ENCODE measurements at places on chromosomes 12 and 14.
A peak's percentile ranks its signal among the peaks of the same experiment; 100 is the strongest.

DNA sequence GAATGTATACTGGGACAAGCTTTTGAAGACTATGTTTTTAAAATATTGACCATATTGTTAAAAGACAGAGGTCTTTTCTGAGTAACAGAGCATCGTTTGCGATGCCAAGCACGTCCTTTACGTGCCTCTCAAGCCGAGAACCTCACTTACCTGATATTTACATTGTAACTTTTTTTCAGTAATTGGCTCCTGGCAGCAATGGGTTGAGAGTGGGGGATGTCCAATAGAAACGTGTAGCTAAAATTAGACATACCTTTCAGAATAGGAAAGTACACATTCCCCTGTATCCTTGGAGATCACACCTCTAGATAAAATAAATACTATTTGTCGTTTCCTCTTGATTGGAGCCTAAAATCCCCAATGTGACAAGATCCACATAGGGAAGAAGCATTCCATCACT, 222.2 kb upstream of the RGS6 start:
- DNase-seq: no peak

- peak; percentile 89 for DNase-seq
Observed at GRCh38 chr12:112148031-112148513, 22.7 kb downstream of the TRAFD1 start.

DNA sequence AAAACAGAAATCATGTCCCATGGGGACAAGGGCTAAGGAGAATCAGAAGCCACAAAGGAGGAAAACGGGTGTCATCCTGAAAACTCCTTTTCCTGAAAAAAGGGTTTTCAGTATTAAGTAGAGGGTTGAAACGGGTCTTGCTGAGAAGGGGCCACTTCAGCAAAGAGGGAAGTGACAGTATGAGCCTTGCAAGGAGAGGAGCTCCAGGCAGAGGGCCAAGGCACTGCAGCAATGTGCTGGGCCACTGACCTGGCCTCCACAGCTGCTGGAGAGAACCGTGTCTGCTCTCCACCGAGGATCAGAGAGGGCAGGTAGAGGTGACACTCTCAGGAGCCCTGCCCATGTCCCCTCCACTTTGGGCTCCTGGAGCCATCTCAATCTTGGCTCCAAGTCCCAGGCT, 103.3 kb downstream of the NCOR2 start:
- no peak for DNase-seq

DNA sequence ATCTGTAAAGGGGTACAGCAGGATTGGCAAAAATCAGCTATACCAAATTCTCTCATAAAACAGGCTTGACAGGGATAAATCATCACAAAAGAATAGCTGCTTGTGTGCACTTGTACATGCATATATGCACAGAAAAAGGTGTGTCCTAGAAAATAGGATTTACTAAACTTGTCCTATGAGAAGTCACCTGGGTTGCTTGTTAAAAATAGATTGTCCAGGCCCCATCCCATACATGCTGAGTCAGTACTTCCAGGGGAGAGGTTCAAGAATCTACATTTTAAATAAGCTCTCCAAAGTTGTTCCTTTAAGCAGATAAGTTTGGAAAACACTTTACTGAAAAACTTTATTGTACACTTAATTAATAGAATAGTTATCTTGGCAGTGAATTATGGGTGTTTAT, 123.1 kb downstream of the ANO6 start:
- DNase-seq: no peak

DNA sequence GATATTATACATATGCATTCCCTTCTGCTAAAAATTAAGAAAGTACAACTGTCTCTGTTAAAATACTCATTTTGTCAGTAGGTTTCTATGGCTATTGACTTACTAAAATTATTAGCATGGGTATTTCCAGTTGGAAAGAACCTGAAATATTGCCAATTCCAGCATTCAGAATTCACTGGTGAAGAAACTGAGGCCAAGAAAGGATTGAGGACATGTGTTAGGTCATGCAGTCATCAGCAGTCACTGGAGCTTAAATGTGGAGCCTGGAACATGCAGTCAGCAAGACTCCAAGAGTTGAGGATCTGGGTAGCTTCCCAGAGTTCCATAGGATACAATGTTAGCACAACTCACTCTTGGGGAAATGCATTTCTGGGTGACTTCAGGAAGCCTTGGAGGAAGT, 1335.6 kb downstream of the AACS start:
- DNase-seq: no peak

DNA sequence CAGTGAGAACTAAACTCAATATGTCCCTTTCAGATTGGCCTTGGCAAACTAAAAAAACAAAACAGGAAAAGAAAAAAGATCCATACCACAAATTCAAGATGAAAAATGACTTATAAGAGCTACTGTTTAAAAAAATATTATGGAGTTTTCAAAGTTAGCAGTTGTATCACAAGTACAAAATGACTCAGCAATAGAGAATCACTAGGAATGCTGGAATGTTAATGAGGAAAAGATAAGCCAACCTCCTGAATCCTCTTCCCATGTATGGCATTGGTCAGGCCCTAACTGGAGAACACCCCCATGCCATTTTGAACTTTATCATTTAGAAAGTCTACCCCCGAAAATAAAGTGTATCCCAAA, 62.2 kb downstream of the PPP1R36 start:
- peak; percentile 78 for DNase-seq

- DNase-seq: no peak
Observed at GRCh38 chr14:25110106-25110505, 60.2 kb upstream of the STXBP6 start.

- DNase-seq: no peak
Observed at GRCh38 chr12:78888568-78888967, 24.0 kb downstream of the SYT1 start.

DNA sequence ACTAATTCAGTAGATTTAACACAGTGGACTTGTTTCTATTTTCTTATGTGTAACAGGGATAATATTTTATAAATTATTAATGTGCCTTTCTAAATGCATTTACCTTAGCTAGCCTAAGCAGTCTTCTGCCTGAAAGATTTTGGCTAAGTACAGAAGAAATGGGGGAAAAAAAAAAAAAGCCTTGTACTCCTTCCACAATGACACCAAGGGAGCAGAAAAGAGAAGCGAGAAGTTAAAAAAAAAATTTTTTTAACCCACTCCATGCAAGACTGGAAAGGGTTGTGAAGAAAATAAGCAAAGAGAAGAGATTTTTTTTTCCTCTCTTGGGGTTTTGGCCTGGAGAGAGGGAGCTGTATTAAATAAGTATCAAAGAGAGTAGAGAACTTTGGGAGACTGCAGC, 28.7 kb downstream of the NELL2 start:
- DNase-seq: no peak

- DNase-seq: no peak
Observed at GRCh38 chr14:28303248-28303647, 463.3 kb upstream of the FOXG1 start.

GRCh38 chr12:12180136-12180535, 86.7 kb downstream of the LRP6 start:
- no peak for DNase-seq

DNA sequence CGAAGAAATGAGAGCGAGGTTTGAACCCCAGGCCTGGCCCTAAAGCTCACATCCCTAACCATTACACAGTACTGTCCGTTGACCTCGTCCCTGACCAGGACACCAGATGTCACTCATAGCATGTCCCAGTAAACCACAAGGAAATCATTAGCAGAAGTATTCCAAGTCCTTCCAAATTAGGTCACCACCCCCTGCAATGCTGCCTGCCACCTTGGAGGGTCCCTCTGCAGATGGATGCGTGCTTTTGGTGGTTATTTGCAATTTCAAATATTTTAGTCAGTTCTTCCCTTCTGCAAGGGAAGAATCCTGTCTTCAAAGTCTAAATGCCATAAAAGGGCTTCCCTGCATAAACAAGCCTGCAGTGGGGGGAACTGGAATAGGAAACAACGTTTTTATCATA, 71.3 kb downstream of the CLMN start:
- DNase-seq: no peak

- no peak for DNase-seq
Observed at GRCh38 chr12:6424866-6425265, 19.9 kb upstream of the CD27 start.

GRCh38 chr14:63777024-63777423, 49.2 kb upstream of the SGPP1 start:
- peak; percentile 61 for DNase-seq

GRCh38 chr12:19411234-19412204, 27.8 kb upstream of the AEBP2 start:
- no peak for DNase-seq

GRCh38 chr14:102184316-102185035, 44.8 kb downstream of the WDR20 start:
- no peak for DNase-seq

- DNase-seq: peak; percentile 98
Observed at GRCh38 chr12:38316391-38317129, at the start of gene ALG10B. TSS of gene ALG10B (plus strand) at chr12:38316774. CDS start at chr12:38316894, 120 bp downstream.

GRCh38 chr12:65335981-65336380, 57.5 kb downstream of the MSRB3 start:
- DNase-seq: no peak

GRCh38 chr14:102241147-102241546, 63.8 kb downstream of the MOK start:
- DNase-seq: no peak

- DNase-seq: no peak
Observed at GRCh38 chr14:62409169-62409568, 636.1 kb downstream of the KCNH5 start.

- no peak for DNase-seq
Observed at GRCh38 chr12:49588281-49588680, 17.2 kb downstream of the FAM186B start.

GRCh38 chr14:96267916-96268315, 11.9 kb downstream of the BDKRB1 start:
- no peak for DNase-seq

- no peak for DNase-seq
Observed at GRCh38 chr12:119373666-119374065, 39.1 kb downstream of the CCDC60 start.

DNA sequence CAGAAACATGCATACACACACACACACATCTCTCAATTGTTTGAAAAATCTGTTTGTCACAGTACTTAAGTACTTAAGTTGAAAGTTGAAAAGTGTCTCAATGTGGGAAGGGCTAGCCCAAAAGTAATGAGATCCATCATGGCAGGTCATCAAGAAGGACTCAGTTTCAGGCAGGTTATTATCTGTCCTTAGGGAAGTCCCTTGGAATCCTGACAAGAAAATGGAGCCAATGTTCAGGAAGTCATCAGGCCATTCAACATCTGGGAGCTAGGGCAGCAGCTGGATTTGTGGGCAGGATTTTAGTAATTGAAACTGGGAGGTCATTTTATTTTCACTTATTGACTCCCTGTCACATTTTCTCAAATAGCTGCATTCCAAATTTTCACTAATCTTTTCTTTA, 56.0 kb downstream of the MSRB3 start:
- DNase-seq: peak; percentile 45

- DNase-seq: peak; percentile 76
Observed at GRCh38 chr12:6047249-6048237, 76.9 kb downstream of the VWF start.

DNA sequence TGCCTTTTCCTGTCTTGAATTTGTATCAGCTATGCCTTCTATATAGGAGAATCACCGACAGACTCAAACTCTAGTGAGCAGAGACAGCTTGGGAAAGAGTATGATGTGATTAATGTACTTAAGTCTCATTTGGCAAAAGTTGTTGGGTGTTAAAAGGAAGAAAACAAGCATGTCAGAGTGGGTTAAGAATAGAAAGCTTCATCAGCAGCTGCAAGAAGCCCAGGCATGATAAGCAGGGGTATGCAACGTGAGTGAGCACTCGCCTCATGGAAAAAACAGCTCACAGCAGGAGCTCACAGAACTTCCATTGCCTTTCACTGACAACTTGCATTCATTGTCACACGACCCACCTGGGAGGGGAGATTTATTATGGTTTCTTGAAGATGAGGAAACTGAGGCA, 35.9 kb upstream of the WNK1 start:
- DNase-seq: peak; percentile 17

DNA sequence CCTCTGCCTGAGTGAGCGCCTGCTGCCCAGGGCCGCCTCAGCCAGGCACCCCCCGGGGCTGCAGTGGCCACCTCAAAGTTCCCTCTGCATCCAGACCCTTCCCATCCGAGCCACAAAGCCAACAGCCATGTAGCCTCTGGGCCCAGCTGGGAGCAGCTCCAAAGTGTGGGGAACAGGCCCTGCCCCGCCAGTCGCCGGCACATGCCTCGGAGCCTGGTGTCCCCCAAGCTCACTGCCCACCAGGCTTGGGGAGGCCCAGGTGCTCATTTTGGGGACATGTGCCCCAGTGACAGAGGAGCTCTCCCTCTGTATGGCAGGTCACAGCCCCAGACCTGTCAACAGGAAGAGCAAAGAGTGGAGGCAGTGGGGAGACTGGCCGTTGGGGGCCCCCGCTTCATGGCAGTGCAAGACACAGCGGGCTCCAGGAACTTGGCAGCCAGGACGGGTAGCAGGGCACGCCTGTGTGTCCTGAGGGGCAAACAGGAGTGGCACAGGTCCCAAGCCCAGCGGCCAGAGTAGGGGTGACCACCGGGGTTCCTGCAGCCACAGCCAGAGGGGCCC, 29.9 kb downstream of the JAG2 start:
- no peak for DNase-seq

DNA sequence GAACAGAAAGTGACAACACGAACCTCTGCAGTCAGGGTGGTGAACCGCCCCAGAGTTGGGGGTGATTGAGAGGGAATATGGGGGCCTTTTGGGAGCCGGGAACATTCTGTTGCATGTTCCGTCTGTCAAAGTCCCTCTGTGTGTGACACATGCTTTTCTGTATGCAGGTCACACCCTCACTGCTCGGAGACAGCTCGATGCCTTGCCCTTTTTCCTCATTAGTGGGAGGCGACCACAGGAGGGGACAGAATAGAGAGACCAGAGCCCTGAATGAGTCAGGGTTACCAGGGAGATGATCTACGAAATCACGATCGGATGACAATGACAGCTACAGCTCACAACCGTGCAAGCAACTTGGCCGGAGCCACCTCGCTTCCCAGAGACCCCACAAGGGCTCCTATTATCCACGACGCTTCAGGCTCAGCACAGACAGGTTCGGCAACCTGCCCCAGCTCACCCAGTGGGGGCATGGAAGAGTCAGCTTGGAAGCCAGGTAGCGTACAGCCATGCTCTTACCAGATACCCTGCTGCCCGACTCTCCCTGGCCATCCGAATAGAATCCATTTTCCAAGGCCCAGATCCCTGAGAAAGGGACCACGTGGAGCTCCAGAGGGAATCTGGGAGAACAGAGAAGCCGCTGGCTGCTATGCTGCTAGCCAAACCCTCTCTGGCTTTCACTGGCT, 38.8 kb downstream of the TESC start:
- no peak for DNase-seq

DNA sequence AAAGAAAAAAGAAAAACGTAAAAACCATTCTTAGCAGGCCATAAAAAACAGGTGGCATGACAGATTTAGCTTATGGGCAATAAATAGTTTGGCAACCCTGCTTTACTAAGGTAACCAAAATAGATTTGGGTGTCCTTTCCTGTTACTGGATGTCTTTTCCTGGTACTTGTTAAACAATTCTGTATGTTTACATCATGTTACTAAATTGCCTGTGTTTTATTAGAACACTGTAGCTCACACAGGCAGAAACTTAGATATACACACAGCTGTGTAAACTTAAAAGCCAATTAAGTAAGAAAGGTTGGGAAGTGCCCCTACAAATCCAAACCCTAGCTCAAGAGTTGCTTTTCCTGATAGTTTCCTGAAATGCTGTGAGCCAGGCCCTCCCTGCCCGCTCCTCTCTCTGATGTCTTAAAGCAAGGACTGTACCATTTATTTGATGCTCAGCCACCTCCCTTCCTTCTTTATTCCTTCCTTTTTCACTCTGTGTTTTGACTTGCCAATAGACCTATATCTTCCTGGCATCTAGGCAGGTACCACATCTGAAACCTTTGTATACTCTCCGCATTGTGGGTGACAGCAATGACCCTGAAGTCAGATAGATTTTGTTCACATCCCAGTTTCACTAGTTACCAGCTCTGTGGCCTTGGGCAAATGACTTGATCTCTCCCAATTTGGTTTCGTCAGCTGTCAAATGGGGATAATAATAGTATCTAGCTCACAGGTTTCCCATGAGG, 3.7 kb upstream of the CAMKK2 start:
- no peak for DNase-seq

All from cardiac fibroblast (primary cell).